ENCODE measurements at places on chromosomes 3 and 15.

- DNase-seq: no peak
These were observed 118.2 kb upstream of the RAP2B start for GRCh38 chr3:153043729-153044328.

- DNase-seq: no peak
These were observed 19.6 kb downstream of the NSUN3 start for GRCh38 chr3:94082391-94082937.

GRCh38 chr3:129439226-129439816 is 427 bp downstream of the MBD4 start:
- no peak for DNase-seq

- DNase-seq: no peak
These were observed 406 bp upstream of the GABRB3 start for GRCh38 chr15:26773067-26773877.

DNA sequence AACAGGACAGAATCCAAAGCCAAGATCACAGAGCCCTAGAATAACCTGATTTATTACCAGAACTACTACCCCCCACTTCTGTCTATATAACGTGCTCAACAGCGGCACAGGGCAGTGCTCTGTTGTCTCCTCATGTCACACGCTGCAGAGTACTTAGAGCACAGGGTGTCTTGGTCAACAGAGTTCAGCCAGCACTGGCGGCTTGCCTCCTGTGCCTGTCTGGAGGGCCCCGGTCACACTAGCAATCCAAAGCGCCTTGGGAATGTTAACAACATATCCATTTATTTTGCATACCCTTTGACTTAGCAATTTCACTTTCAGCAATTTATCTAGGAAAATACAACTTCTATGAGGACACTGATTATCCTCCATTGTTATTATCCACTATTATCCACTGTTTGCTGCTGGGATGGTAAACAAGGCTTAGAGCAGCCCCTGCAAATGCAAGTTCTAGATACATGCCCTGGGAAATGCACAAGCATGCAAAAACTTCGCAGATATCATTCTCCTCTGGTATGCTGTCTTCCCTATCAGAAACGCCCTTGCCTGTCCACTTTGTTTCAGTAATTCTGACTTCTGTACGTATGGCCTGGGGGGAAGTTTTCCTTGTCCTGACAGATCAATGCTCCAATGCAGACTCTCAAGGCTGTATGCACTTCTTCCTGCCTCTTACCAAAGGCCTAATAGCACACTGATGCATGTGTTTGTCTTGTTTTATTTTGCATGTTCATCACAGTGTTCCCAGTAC is 86.2 kb upstream of the OCA2 start:
- no peak for DNase-seq

DNA sequence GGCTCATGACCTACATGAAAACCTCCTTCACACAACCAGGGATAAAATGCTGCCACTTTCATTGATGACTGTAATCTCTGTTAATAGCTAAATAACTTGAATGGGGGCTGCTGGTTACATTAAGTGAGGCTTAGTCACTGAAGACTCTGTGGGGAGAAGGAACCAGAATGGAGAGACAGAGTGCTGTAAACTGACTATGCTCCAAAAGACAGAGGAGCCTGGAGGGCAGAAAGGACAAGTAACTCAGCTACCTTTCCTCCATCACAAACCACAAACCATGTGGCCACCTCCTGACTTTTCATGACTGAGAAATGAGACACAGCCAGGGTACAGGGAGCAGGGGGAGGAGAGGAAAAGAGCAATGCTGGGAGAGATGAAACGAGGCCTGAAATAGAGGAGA is 97.1 kb upstream of the TRIM42 start:
- DNase-seq: no peak

- no peak for DNase-seq
These were observed 298.2 kb upstream of the SLCO3A1 start for GRCh38 chr15:91555312-91555711.

DNA sequence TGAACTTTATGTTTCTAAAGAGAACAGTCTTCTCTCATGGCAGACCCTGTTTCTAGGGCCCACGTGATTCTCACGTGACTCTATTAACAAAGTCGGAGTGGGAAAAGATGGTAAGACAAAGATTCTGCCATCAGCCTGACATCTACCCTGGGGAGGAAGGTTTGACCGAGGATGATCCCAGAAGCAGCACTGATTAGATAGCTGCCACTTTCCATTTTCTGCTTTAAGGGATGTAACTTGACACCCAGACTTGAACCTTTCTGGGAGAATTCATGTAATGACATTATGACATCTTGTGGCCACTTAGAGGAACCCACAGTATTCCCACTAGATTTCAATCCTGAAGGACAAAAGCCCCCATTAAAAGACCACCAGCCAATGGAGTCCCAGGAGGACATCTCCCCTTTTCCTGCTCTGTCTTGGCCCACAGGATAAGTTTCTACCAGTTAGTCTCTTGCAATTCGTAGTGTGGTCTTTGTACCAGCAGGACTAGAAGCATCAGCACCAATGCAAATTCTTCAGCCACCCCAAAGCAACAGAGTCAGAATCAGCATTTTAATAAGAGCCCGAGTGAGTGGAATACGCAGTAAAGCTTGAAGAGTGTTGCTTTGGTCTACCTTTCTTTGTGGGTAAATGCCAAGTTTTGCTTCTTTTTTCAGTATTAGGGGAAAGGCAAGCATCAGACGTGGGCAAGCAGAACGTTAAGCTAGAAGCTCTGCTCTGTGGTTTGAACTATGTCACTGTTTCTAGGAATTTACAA is 480.5 kb upstream of the PROK2 start:
- DNase-seq: no peak

GRCh38 chr3:100245136-100245535 is 15.7 kb upstream of the TBC1D23 start:
- no peak for DNase-seq

- DNase-seq: no peak
These were observed 110.7 kb downstream of the TJP1 start for GRCh38 chr15:29711531-29711930.

- DNase-seq: no peak
These were observed 184.5 kb downstream of the OPA1 start for GRCh38 chr3:193777524-193777923.

DNA sequence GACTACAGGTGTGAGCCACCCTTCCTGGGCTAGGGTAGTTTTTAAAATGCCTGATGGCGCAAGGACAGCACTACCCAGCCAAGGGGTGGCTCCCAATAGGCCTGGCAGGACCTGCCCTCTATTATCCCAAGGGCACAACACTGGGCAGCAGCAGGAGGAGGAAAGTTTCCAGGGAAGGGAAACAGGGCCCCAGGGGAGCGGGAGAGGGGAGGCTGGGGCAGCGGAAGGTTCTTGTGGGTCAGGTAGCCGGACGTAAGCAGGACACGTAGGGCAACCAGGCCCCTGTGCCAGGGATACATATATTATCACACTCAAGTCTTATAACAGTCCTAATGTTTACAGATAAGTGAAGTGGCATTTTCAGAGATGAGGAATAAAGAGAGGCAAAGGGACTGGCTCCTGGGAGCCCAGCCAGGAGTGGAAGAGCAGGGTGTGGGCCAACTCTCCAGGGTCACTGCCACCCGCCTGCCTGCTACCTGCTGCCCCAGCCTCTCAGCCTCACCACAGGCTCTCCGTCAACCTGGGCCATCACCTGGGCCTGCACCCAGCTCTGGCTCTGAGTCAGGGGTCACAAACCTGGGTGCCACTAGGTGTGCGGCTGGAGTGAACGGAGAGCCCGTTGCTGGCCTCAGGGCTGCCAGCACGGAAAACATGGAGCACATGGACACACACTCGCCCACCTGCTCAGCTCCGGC is 73.2 kb upstream of the SNRPA1 start:
- no peak for DNase-seq

GRCh38 chr3:28972921-28973320 is 307.9 kb upstream of the RBMS3 start:
- no peak for DNase-seq

DNA sequence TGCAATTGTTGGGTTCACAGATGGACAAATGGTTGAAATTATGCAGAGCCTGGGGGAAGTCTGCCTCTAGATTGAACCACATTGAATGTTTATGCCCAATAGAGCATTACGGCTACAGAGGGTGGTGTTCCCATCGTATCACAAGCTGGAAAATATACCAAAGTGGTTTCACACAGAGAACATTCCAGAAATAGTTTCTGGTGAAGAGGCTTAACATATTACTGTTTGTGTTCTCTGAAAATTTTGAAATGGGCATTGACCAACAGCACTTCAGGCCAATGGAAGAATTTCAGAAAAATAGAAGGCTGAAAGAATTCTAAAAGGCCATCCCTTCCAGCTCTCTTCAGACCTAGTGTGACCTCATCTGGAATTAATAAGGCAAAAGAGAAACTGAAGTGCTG is 203.9 kb downstream of the NEK10 start:
- peak; percentile 8 for DNase-seq

Measured in forelimb muscle (tissue), 1 donor.